Naive thymus-derived CD8-positive, alpha-beta T cell (primary cell): ENCODE measurements at places on chromosomes 1 and 21.
A peak's percentile ranks its signal among the peaks of the same experiment; 100 is the strongest.

DNA sequence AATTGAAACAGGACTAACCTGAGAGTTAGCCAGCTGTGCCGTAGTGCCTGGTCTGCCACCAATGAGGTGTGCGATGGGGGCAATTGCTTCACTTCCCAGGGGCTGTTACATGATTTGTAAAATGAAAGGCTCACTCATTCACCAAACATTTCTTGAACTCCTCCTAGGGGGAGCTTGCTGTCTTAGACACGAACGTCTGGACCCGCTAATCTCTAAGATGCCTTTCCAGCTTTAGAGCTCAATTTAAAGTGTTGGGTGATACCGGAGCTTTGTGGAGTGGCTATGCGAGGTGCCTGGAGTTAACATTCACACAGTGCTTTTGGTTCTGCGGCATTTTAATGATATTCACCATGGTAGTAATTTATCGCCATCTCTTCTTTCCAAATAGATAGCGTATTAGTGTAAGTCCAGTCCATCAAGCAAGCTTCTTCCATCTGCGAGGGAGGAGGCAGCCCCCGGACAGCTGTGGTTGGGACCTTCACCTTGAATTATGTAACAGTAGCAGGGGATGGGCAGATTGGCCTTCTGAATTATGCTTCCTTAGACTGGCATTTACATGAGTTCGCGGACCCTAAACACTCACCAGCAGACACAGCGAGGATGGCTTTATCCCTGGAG, 179.9 kb downstream of the ADSS2 start:
- no peak for DNase-seq

- no peak for DNase-seq
Measured at GRCh38 chr21:31693222-31693621, 33.7 kb downstream of the SOD1 start.

DNA sequence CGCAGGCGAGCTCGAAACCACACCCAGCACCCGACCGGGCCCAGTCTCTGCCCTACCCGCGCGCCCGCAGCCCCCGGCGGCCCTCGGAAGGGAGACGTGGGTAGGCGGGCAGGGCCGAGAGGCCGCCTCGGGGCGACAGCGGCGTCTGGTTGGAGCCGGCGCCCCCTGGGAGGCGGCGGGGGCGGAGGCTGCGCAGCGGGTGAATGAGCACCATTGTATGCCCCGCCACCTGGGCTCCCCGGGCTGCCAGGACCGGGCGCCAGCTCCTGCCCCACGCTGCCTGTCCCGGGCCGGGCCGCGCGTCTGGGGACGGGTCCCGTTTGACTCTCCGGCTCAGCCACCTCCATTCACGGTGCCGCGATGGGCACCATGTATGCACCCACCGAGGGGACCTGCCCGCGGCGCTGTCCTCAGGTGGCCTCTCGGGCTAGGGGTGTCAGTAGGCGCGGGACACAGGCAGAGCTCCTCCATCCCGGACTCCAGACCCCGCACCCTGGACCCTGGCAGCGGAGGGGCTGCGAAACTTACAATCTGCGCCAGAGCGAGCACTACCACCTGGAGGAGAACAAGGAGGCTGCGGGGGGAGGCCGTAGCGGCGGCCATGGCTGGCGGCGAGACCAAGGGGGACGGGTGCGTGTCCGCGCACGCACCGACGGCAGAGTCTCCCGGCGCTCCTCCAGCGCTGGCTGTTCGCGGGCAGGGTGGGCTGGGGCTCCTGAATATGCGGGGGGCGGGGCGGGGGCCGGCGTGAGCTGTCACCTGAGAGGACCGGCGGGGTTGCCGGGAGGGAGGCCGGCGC, at the start of gene COL9A2:
TSS of gene COL9A2 (minus strand) at position 692 of the 799 bp plus-strand sequence. CDS start at position 603, 89 bp downstream.
- peak; percentile 65 for DNase-seq

DNA sequence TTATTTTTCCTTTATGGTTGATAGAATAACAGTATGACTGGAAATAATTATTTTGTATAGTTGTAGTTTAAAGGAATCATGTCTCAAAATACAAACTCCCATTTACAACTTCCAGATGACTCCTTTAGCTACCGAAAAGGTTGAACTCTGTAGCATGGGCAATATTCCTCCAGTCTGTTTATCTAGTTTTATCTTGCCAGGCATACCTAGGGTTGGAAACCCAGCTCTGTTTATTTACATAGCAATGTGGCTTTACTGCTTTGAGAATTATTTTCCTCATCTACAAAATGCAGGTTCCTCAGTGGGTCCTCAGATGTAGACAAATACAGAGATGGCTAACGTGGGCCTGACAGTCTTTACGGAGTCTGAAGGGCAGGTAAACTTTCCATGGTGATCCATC, 51.1 kb downstream of the C8A start:
- no peak for DNase-seq

DNA sequence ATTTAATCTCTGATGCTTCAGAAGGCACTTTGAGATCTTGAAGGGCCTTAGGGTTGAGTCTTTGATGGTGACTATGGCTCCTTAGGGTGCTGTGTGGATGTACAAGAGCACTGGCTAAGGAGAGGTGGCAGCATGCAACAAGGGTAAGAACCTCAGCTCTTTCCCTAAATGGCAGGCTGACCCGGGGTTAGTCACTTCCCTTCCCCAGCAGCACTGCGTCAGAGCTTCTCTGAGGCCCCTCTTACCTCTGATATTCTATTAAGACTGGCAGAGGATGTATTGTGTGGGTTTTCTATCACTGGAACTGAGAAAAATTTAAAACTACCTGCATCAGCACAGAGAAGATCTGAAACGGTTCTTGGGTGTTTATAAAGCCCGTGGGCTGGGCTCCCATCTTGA, 11.8 kb downstream of the C1orf116 start:
- no peak for DNase-seq

GRCh38 chr21:24112020-24112419, 1495.3 kb downstream of the MRPL39 start:
- no peak for DNase-seq
